Right ventricle myocardium superior (tissue), 1 donor: ENCODE measurements at places on chromosomes 5 and 9. TPM values are rescaled to one million over a fixed set of nuclear protein-coding genes. Genes with fewer than 3 reads are reported as not detected.

The SLC6A18 gene
- not detected for total RNA-seq

DNA sequence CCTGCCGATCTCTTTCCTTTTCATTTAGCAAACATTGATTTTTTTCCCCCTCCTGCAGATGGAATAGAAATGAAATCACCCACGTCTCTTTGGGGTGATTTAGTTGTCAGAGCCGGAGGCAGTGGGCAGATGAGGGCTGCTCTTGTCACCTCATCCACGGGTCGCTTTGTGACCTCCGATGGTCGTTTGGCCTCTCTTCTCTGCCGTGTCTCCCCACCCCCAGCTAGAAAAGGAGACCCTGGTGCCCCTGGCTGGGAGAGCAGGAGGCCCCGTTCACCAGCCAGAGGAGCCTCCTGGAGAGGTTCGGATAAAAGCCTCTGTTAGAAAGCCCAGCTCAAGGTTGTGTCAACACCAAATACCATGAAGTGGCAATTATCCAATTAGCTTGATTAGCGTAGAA, 21.6 kb upstream of the RXRA start:
- no peak for DNase-seq

GRCh38 chr5:162096448-162096847, 28.9 kb downstream of the GABRG2 start:
- DNase-seq, result no peak

The SLC36A3 gene
- not detected for total RNA-seq

- DNase-seq, result no peak
These were observed 41.8 kb downstream of the GRAMD2B start for GRCh38 chr5:126464959-126465358.
